Activated T-helper 9 cell treated with anti-CD3 and anti-CD28 coated beads, Interleukin-2, amount 50 U/mL, for 16 hours (primary cell): ENCODE measurements at places on chromosomes 3 and 15.

DNA sequence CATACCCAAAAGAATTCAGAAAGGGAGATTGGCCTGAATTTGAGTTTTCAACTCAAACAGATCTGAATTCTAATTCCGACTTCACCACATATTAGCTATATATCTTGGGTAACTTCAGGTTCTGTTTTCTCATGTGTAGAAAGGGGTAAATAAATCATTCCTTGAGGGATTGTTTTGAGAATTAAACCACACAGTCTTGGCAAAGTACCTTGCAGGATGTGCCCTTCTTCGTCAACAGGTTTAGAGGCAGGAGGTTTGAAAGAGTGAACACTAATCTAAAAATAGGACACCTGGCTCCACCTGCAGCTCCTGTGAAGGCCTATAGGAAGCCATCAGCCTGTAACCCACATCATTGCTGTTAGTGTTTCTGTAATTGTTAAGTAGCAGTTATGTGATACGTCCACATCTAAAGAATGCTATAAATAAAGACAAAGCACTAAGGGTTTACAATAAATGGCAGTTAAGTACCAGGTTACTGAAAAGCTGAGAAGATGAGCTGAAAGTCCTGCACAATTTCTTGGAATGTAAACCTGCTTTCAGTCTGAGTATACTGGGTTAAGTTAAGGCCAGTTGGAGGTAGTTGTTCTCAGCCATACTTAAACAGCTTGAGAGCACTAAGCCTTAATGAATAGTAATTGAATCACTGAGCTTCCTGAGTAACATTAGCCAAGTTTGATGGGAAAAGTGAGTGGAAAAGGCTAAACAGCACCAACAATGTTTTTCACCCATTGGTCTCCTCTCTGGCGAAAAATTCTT lies 6.0 kb downstream of the CCDC80 start:
- DNase-seq = no peak

DNA sequence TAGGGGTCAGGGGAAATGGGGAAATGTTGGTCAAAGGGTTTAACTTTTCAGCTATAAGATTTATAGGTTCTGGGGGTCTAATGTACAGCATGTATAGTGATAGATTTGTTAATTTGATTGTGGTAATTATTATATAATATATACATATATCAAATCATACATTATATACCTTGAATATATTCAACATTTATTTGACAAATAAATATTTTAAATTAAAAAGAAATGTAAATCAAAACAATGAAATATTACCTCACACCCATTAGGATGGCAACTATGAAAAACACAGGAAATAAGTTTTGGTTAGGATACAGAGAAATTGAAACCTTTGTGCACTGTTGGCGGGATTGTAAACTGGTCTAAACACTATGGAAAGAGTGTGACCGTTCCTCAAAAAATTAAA lies 85.0 kb upstream of the SLCO2A1 start:
- no peak for DNase-seq

DNA sequence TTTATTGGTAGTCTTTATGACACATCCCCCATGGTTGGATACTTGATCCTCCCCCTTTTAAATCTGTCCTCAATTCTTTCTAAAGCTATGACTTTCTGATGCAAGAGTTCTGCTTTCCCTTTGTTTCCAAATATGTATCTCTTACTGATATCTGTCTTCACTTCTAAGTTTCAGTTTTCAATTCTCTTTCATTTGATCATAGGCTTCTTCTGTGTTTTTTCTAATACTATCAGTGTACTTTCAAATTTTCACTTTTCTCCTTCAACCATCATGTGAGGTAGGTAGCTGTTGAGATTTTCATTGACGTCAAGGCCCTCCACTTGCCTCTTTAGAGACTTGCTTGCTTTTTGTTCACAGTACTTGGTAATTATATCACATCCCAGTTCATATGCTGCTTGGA lies 436.5 kb downstream of the CNTN4 start:
- DNase-seq = no peak

DNA sequence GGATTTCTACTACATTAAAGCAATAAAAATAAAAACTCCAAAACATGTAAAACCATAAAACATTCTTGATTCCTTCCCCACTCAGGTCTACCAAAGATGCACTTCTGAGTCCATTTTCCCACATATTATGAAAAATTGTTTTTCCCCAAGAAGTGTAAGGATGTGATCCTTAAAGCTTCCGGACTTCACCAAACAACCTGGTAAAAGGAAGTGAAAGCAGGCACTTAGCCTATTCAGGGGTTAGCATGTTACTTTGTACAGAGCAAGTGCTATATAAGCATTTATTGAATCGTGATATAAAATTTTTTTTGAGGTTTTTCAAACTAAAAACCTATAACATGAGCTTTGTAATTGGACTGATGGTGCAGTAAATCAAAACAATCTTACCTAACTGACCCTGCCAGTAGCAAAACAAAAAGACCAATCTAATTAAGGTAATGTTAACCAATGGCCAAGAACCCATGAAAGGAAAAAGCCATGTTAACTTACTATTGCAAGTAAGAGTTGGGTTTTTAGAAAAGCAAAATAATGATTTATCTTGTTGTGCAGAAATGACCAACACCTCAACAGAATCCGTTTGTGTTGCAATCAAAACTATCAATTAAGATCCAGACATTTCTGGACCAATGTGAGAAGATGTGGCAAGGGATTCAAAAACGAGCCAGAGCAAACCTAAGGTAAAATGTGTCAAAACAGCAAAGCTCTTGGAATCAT lies 1.8 kb downstream of the SETD2 start:
- no peak for DNase-seq

GRCh38 chr3:168260859-168261258 lies 165.1 kb upstream of the GOLIM4 start:
- DNase-seq = no peak

DNA sequence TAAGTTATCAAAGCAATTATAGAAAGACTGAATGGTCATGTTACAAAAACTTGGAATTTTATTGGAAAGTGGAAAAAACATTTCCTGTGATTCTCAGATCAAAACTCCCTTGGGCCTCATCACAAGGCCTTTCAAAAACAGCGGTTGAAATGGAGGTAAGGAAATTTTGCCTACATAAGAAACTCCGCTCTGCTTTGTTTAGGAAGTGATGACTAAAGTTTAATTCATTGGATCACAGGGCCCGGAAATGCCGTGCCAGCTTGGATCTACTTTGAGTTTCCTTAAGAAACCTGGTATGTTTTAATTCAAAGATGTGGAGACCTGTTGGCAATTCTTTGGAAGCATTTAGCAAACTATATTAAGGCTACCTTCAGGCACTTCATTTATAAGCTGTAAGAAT lies 143.9 kb upstream of the MME start:
- no peak for DNase-seq

DNA sequence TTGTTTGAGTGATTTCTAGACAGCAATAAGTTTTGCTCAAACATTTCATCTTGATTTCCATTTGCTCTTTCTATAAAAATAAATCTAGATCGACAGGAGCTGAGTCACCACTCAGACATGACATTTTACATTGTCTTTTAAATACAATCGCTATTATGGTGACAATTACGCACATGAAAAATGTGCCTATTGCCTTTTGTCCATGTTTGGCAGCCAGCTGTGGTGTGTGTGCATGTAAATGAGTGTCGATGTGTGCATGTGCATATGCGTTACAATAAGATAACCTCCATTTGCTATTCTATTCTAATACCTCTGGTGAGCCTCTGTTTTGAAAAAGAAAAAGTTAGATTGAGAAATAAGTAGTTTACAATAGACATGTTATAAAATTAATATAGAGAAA lies 89.7 kb upstream of the GRM7 start:
- DNase-seq = no peak

DNA sequence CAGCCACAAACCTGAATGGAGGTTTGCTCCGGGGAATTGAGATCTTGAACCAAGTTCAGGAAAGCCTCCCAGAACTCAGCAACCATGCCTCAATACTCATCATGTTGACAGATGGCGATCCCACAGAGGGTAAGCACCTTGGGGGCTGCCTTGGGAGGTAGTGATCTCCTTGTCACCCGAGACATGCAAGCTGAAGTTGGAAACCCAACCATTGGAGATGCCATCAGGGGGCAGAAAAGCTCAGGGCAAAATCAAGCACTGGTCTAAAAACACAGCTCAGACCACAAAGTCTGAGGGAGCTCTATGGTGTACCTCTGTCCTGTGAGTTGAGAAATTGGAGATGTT lies 5.8 kb downstream of the ITIH1 start:
- DNase-seq = no peak

- no peak for DNase-seq
Observed at GRCh38 chr3:140276703-140277102, 341.7 kb downstream of the CLSTN2 start.

GRCh38 chr15:60350108-60350507 lies 47.7 kb downstream of the ANXA2 start:
- no peak for DNase-seq

- no peak for DNase-seq
Observed at GRCh38 chr3:142027735-142028134, 121.6 kb downstream of the TFDP2 start.

DNA sequence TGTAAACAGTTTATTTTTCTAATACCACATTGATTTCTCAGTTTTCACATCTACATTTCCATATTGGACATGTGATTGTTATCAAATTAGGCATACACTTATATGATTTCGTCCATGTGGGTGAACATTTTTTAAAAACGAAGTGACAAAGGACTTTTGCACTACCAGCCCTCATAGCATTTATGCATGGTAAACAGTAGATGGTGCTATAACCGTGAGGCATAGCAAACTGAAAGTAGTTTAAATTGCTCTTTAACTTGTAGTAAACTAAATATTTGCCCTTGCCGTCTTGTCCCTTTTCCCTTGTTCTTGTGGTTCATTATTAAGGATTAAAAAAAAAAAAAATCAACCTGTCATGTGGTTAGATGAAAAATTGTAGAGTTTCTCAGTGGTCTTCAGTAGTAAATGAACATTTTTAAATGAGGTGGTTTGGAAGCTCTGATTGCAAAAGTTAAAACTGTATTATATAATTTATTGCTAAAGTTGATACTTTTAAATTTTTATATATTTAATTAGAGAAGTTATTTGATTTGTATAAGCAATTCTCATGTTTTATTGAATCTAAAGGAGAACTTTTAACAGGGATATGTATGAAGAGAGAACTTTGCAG lies 24.0 kb downstream of the STX19 start:
- DNase-seq = no peak

GRCh38 chr3:43246976-43247375 lies 39.4 kb upstream of the SNRK start:
- DNase-seq = no peak

GRCh38 chr15:71610728-71611552 lies 199.4 kb upstream of the NR2E3 start:
- no peak for DNase-seq

GRCh38 chr3:136992115-136992514 lies 34.3 kb downstream of the IL20RB start:
- no peak for DNase-seq

DNA sequence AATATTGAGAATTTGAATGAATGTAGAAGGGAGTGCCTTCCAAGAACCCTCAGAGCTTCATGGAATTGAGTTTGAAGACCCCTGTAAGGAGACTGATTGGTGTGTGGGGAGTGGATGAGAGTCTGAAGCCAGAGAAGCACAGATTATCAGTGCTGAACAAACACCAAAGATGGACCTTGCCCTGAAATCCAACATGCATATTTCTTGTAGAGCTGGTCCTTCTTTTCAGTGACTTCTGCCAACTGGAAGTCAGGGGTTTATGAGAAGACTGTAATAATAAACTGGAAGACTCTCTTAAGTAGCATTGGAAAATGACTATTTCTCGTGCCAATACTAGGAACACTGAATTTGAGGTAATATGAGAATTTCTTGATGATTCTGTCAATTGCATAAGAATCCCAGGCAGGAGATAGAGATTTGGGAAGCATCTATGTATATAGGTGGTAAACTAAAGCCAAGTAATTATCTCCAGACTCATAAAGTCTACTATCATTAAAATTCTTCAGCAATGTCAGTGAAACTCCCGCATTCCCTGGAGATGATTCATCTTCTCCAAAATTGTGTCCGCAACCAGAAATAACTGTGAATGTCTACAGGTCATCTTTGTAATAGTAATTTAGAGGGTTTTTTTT lies 213.8 kb downstream of the IL5RA start:
- DNase-seq = no peak

- no peak for DNase-seq
Observed at GRCh38 chr3:7977245-7978086, 524.2 kb upstream of the LMCD1 start.

- no peak for DNase-seq
Observed at GRCh38 chr3:126731044-126731443, 27.0 kb downstream of the CHCHD6 start.

GRCh38 chr15:87747087-87747486 lies 509.5 kb downstream of the NTRK3 start:
- DNase-seq = no peak

- no peak for DNase-seq
Observed at GRCh38 chr3:45409921-45410320, 21.5 kb downstream of the LARS2 start.

DNA sequence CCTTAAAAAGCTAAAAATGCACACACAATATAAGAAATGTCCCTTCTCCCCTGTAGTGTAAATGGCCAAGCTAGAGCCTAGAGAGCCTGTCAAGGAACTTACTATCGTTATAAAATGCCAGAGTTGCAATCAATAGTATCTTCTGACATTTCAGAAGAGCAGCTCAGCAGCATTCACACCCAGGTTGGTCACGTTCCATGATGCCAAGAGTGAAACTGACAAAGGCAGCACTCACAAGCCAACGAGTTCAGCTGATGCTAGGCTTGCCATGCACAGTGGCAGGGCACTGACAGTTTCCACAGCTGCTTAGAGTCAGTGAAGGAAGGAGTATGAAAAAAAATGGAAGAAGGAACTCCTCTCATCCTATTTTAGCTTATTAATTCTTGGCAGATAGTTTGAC lies 331.4 kb upstream of the CCDC54 start:
- DNase-seq = no peak

DNA sequence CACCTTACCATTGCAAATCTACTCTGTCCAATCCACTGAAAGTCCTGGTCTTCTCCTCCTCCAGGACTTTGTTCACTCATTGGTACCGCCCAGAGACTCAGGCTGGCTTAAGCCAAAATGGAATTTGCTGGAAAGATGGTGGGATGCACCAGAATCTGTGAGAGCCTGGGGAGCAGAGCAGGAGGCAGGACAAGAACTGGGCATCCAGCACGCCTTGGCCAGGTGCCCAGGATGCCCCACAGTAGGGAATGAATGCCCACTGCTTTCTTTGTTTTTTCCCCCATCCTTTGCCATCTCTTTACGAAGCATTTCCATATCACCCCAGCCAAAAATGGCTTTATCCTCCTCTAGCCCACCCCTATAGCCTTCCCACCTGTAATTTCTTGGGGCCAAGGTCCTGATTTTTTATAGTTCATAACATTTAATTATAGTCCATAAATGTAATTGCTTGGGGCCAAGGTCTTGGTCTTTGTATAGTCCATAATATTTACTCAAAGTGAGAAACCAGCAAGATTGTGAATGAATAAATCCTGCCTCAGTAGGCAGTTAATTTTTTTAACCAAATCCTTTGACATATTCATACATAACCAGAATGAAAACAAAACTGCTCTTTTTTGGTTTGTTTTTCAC lies 23.3 kb upstream of the IREB2 start:
- DNase-seq = no peak

DNA sequence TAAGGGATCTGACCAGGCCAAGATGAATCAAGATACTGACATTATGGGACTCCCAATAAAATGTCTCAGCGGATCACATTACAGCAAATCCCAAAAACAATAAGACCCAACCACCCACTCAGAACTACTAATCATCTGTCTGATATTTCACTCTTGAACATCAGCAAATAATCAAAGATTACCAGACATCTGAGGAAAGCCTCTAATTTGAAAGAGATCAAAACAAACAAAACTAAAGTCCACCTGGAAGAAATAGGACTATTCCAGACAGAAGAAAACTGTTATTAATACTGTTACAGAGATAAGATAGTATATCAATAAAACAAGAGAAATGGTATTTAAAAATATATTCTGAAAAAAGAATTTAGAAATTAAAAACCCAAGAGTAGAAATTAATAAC lies 29.0 kb downstream of the TP53BP1 start:
- no peak for DNase-seq
